Articular chondrocyte of knee joint (primary cell): ENCODE measurements at places on chromosomes 12 and 14. TPM values are rescaled to one million over a fixed set of nuclear protein-coding genes. Genes with fewer than 3 reads are reported as not detected.

The DPPA3 gene
- not detected in 2 replicates for total RNA-seq

The HOXC10 gene
- total RNA-seq, result 12.4 and 14.1 TPM in 2 replicates

The LRRIQ1 gene
- total RNA-seq, result not detected in 2 replicates

The SERPINA10 gene
- not detected in 2 replicates for total RNA-seq

The CLEC1B gene
- total RNA-seq, result not detected in 2 replicates

The CIT gene
- 32.6 and 33.6 TPM in 2 replicates for total RNA-seq

The KRT78 gene
- total RNA-seq, result not detected in 2 replicates

The CHD8 gene
- 57.4 and 60.1 TPM in 2 replicates for total RNA-seq

The SLC39A2 gene
- 0.11 and 0.52 TPM in 2 replicates for total RNA-seq

The LYSET gene
- total RNA-seq, result 8.9 and 12.3 TPM in 2 replicates

The ADAMTS20 gene
- not detected in 2 replicates for total RNA-seq

The GPR84 gene
- under 0.01 and 0.13 TPM in 2 replicates for total RNA-seq

The ERBB3 gene
- total RNA-seq, result 0.65 and 0.91 TPM in 2 replicates

The NRL gene
- 0.76 and 1.4 TPM in 2 replicates for total RNA-seq

The GUCY2C gene
- total RNA-seq, result 0.11 TPM in 1 of 2 replicates, not detected in the other

The BIN2 gene
- total RNA-seq, result not detected in 2 replicates

The RD3L gene
- not detected in 2 replicates for total RNA-seq

The C1RL gene
- total RNA-seq, result 62.4 and 72.3 TPM in 2 replicates

The SLC41A2 gene
- total RNA-seq, result 53.4 and 66.5 TPM in 2 replicates

The ALKBH2 gene
- 13.1 and 15.0 TPM in 2 replicates for total RNA-seq

The FOXN4 gene
- not detected in 2 replicates for total RNA-seq

The PTPRB gene
- under 0.01 and 0.32 TPM in 2 replicates for total RNA-seq

The CYP46A1 gene
- 0.91 and 1.1 TPM in 2 replicates for total RNA-seq

The TXNDC16 gene
- 6.9 and 9.0 TPM in 2 replicates for total RNA-seq

The RHOJ gene
- 4.3 TPM in 2 replicates for total RNA-seq

The KLHL33 gene
- total RNA-seq, result 0.13 and 0.22 TPM in 2 replicates

The HCAR3 gene
- total RNA-seq, result not detected in 2 replicates

The GPRC5D gene
- total RNA-seq, result not detected in 2 replicates

The TAS2R8 gene
- total RNA-seq, result 0.22 and 0.26 TPM in 2 replicates

The GDF11 gene
- total RNA-seq, result 3.7 and 3.8 TPM in 2 replicates

The TSPAN11 gene
- total RNA-seq, result 6.7 and 11.1 TPM in 2 replicates

The E2F7 gene
- 1.2 and 3.1 TPM in 2 replicates for total RNA-seq

The KLRD1 gene
- 0.65 and 1.2 TPM in 2 replicates for total RNA-seq

The SYNDIG1L gene
- under 0.01 TPM in 1 of 2 replicates, not detected in the other for total RNA-seq

The ANG gene
- 16.1 and 16.8 TPM in 2 replicates for total RNA-seq

The TMEM233 gene
- total RNA-seq, result under 0.01 and 0.32 TPM in 2 replicates

The ALX1 gene
- total RNA-seq, result not detected in 2 replicates

The RFX4 gene
- total RNA-seq, result not detected in 2 replicates

The LALBA gene
- total RNA-seq, result not detected in 2 replicates

The HOXC11 gene
- 1.3 and 1.4 TPM in 2 replicates for total RNA-seq

The SYT1 gene
- 1.5 TPM in 1 of 2 replicates, not detected in the other for total RNA-seq

The PTCSC3 gene
- not detected in 2 replicates for total RNA-seq

The FITM1 gene
- 0.26 and 0.32 TPM in 2 replicates for total RNA-seq

The CLEC4E gene
- total RNA-seq, result not detected in 2 replicates
